ENCODE measurements at places on chromosomes 4 and X. TPM values are rescaled to one million over a fixed set of nuclear protein-coding genes. Genes with fewer than 3 reads are reported as not detected.
A peak's percentile ranks its signal among the peaks of the same experiment; 100 is the strongest.

- no peak for DNase-seq
These were observed 58.9 kb downstream of the ARX start for GRCh38 chrX:24956828-24957227.

DNA sequence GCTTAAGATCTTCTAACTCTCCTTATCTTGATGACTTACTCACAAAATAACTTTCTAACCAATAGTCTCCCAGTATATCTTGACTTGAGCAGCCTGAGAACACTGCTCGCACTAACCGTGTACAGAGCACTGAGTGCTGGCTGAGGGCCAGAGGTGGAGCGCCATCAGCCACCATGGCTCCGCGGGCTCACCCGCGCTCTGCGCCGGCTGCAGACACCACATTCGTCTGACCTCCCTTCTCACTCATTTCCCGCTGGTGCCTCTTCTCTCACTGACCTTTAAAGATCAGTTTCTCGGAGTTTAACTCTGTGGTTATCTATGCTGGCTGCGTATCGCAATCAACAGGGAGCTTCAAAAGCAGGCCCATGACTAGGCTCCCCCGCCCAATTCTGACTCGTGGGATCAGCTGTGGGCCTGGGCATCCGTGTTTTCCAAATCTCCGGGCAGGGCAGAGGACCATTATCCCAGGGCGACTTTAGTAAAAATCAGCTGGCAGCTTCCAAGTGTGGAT is 78.6 kb downstream of the HAUS3 start:
- no peak for DNase-seq

GRCh38 chr4:32624943-32625603 is 1904.9 kb downstream of the PCDH7 start:
- no peak for DNase-seq

GRCh38 chr4:60588556-60588955 is 611.6 kb upstream of the ADGRL3 start:
- DNase-seq = no peak

- DNase-seq = no peak
These were observed 55.6 kb downstream of the RNF150 start for GRCh38 chr4:141077611-141078225.

The IL1RAPL1 gene
- not detected for total RNA-seq

The ZNF280C gene
- 5.0 TPM for total RNA-seq

- DNase-seq = no peak
These were observed 29.3 kb upstream of the PTPN13 start for GRCh38 chr4:86564795-86565194.

- DNase-seq = no peak
These were observed 138.3 kb upstream of the USP38 start for GRCh38 chr4:143046454-143046853.

The ARHGEF9 gene
- 17.8 TPM for total RNA-seq

- no peak for DNase-seq
These were observed 121.2 kb upstream of the TET2 start for GRCh38 chr4:105025263-105026017.

DNA sequence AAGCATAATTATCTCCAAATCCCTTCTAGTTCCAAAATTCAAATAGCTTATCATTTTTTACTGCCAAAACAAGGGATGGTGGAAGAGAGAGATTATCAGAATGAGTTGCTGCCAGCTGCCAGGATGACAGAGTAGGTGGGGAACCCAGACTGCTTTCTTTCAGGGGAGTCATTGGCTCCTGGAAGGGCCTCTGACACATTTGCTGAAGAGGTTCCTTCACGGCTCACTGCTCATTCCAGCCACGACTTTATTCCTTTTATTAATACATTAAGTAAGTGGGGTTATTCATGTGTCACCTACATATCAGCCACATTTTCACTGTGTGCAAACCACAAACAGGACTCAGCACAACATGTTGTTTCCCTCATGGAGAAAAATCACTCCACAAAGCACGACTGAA is 12.7 kb upstream of the SMIM43 start:
- no peak for DNase-seq

The ZAR1 gene
- not detected for total RNA-seq

The HMGN5 gene
- total RNA-seq = 1.1 TPM

- no peak for DNase-seq
These were observed 7.4 kb upstream of the HDAC6 start for GRCh38 chrX:48794340-48794910.

The SCRG1 gene
- not detected for total RNA-seq

DNA sequence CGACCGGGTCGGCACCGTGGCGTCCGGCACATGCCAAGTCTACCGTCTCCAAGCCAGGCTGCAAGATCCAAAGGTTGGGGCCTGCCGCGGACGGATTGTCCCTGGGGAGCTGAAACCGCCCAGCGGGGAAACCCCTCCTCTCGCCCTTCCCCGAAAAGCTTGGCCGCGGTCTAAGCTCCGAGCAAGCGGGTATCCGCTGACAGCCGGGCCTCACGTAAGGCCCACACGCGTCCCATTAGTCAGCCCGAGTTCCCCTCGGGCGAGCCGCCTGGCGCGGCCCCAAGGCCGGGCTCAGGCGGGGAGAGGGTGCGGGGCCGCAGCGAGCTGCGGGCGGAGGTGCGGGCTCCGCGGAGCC is 6.8 kb upstream of the BCOR start:
- DNase-seq = peak; percentile 73

- peak; percentile 73 for DNase-seq
These were observed 5.6 kb downstream of the GPR78 start for GRCh38 chr4:8585721-8586212.

GRCh38 chrX:11789809-11790208 is 31.8 kb downstream of the MSL3 start:
- DNase-seq = no peak

The TMPRSS11F gene
- not detected for total RNA-seq

- no peak for DNase-seq
These were observed 31.1 kb downstream of the NSD2 start for GRCh38 chr4:1902243-1902642.

GRCh38 chr4:18686338-18687037 is 664.9 kb upstream of the LCORL start:
- no peak for DNase-seq

DNA sequence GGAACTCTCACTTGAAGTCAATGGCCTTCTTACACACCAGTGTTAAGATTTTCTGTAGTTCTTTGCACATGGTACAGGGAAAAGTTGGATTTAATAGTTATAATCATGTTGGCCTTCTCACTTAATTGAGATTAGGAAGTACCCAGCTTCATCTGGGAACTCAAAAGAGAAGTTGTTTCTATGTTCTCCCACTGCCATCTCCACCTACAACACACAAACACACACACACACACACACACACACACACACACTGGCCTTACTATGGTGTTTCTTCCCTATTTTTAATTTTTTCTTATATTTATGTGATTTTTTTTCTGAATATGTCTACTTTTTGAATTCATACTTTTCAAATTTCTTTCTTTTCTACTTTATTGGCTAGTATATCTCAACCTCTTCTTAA is 10.0 kb upstream of the CHIC2 start:
- no peak for DNase-seq

- no peak for DNase-seq
These were observed 105.1 kb upstream of the NAP1L5 start for GRCh38 chr4:88802585-88803286.

GRCh38 chrX:38313190-38313589 is 14.1 kb downstream of the RPGR start:
- DNase-seq = no peak

DNA sequence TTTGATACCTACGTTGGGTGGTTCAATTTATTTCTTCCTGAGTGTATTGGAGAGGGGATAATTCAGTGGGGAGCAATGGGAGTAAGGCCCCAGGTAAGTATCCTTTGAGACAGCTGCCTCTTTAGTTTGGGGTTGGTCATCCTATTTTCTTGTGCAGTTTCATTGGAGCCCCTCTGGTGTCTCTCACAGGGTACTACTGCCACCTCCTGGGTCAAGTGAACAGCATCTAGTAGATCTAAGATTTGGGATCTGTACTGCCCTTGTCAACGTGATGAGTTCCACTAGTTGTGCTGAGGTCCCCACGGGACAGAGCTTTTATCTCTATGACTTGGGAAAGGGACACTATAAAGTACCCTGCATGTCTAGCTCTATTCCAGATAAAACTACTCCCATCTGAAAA is 80.6 kb downstream of the PBDC1 start:
- DNase-seq = peak; percentile 8

DNA sequence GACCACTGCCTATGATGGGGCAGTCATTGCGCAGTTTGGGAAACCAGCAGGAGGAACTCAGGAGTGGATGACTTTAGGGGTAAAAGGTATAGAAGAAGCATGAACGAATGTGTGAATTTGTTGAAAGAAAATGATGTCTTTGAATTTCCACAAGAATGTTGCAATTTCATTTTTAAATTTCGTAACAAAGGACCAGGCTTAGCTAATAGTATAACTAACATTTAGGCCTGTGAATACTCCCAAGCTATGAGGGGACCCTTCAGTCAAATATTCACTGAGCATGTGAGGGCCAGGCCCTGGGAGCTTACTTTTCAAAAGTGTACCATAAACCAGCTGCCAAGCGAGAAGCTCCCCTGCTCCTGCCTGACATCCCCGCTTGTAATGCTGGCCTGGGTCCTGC is 5.3 kb downstream of the MPC1L start:
- DNase-seq = no peak

- no peak for DNase-seq
These were observed 29.9 kb upstream of the SOWAHD start for GRCh38 chrX:119728487-119728886.

GRCh38 chr4:39521253-39521919 is 5.9 kb downstream of the UGDH start:
- no peak for DNase-seq

GRCh38 chr4:101039367-101039766 is 308.0 kb downstream of the PPP3CA start:
- DNase-seq = no peak

GRCh38 chrX:77447653-77448569 is 722 bp downstream of the FGF16 start:
- DNase-seq = no peak

The NDST4 gene
- 0.05 TPM for total RNA-seq

The GNRHR gene
- total RNA-seq = not detected

The IL13RA2 gene
- not detected for total RNA-seq

The ERAS gene
- total RNA-seq = not detected

DNA sequence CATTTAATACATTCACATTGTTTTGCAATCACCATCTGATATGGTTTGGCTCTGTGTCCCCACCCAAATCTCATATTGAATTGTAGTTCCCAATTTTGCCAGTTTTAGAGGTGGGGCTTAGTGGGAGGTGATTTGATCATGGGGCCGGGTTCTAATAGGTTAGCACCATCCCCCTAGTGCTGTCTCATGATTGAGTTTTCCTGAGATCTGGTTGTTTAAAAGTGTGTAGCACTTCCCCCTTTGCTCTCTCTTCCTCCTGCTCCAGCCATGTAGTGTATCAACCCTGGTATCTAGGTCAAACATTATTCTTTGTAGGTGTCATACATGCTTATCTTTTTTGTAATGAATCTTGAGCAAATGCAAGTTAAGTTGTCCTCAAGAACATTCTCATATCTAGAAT is 83.3 kb upstream of the KIT start:
- no peak for DNase-seq

The APLN gene
- 2.6 TPM for total RNA-seq

The PCSK1N gene
- total RNA-seq = 3.2 TPM

DNA sequence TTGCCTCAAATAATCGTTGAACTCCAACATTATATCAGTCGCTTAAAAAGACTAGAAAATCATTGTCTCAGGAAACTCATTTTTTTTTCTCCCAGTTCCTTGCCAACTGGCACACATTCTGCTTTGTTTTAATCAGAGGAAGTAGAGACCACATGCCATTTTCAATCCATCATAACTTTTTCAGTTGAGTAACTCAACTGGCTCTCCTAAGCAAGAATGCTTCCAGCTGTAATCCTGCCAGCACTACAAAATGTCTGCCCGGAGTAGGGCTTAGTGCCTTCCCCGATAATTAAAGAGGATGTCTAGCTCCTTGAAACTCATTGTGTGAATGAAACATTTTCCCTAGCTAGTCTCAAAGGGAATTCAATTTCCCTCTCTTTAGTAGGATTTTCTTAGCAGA is 33.0 kb downstream of the FREM3 start:
- DNase-seq = no peak

- no peak for DNase-seq
These were observed 55.5 kb downstream of the ADRA2C start for GRCh38 chr4:3821580-3822229.

DNA sequence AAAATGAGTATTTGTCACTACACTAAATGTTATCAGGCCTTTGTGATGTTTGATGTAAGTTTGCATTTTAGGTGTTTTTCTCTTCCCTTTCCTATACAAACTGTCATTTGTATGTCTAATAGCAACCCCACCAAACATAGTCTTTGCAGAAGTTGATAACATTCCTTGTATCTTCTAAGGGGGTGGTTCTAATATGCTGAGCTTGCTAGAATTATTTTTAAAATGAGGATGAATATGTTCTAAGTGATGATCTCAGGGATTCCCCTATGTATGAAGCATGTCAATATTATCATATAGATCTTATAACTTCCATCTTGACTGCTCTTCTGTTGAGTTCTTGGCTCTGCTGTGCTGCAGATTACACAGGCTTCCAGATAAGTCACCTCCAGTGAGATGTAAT is 3.1 kb downstream of the CHM start:
- DNase-seq = no peak

- DNase-seq = no peak
These were observed 970.4 kb downstream of the RPA4 start for GRCh38 chrX:97854086-97854485.

DNA sequence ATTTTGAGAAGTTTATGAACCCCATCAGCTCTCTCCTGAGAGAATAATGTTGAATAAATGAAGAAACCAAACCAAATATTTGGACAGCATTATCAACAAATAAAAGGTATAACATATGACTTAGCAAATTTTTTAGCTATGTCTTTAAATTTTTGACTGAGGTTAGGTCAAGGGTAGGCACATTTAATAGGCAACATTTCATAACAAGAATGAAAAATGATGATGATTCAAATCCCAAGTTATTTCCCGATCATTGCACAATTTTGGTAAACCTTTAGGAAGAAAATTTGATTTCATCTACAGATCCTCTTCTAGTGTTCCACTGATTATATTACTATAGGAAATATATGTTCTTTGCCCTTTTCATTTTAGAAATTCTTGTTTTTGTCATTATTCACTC is 123.7 kb upstream of the TLR3 start:
- DNase-seq = no peak

DNA sequence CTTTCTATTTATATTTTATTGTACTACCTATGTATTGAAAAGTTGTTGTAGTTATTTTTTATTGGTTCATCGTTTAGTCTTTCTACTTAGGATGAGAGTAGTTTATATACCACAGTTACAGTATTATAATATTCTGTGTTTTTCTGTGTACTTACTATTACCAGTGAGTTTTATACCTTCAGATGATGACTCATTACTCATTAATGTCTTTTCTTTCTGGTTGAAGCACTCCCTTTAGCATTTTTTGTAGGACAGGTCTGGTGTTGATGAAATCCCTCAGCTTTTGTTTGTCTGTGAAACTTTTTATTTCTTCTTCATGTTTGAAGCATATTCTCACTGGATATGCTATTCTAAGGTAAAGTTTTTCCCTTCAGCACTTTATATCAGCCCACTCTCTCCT is 7.7 kb downstream of the LUZP4 start:
- DNase-seq = no peak

DNA sequence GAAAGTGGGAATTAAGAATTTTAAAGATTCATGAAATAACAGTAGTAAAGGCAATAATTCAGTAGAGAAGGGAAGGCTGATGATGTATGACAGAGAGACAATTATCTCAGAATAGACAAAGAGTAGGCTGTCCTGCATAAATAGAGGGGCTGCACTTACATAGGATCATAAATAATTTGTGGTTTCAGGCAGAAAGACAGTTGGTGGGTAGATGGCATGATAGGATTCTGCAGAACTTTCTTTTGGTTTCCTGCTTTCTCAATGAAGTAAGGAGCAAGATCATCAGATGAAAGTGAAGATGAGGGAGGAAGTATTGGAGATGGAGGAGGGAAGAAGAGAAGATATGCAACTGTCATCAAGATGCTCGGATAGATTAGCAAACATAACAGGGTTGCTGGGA is 604.9 kb upstream of the ZFP42 start:
- no peak for DNase-seq

Measured in SJSA1 (cell line).